ENCODE measurements at places on chromosomes 5 and 9. TPM values are rescaled to one million over a fixed set of nuclear protein-coding genes. Genes with fewer than 3 reads are reported as not detected.

Gene JAKMIP2
- 0.03 TPM for total RNA-seq

Gene OR1J2
- total RNA-seq: not detected

Gene KIF12
- 36.4 TPM for total RNA-seq

Gene COL23A1
- not detected for total RNA-seq

Gene PLK2
- total RNA-seq: 1,144 TPM

Gene STXBP1
- 6.3 TPM for total RNA-seq

Gene PCDHA2
- 0.05 TPM for total RNA-seq

Gene CXCL14
- not detected for total RNA-seq

Gene GPR150
- total RNA-seq: not detected

Gene IFNA21
- total RNA-seq: not detected

Gene GZMA
- not detected for total RNA-seq

Gene ADRA1B
- total RNA-seq: not detected

Gene IFNK
- not detected for total RNA-seq

Measured in HT-29 (cell line).